HS-5 (cell line): ENCODE measurements at places on chromosomes 7 and 10.
A peak's percentile ranks its signal among the peaks of the same experiment; 100 is the strongest.

GRCh38 chr10:92957223-92958010, 103.2 kb upstream of the CYP26C1 start:
- DNase-seq, result no peak

GRCh38 chr7:117605712-117606111, 125.9 kb downstream of the CFTR start:
- DNase-seq, result no peak

- DNase-seq, result no peak
Observed at GRCh38 chr10:103367379-103367781, 396 bp upstream of the TAF5 start.

- DNase-seq, result no peak
Observed at GRCh38 chr7:5197811-5198210, 7.8 kb downstream of the WIPI2 start.

DNA sequence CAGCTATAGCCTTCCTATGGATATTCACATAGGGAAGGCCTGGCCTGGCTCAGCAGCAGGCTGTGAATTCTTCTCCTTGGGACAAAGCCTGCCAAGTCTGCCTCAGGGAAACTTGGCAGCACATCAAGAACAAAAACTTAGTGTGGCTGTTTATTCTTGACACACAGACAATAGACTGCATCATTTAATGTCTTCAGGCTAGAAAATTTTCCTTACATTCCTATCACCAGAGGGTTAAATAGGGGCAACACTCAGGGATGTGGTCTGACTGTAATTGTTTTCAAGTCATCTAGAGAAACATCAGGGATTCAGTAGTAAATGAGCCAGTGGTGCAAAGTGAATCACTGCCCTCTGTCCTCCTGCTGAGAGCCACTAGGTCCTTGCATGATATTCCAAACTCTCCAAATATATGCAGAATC, 137.3 kb downstream of the SEMA3C start:
- peak; percentile 34 for DNase-seq

DNA sequence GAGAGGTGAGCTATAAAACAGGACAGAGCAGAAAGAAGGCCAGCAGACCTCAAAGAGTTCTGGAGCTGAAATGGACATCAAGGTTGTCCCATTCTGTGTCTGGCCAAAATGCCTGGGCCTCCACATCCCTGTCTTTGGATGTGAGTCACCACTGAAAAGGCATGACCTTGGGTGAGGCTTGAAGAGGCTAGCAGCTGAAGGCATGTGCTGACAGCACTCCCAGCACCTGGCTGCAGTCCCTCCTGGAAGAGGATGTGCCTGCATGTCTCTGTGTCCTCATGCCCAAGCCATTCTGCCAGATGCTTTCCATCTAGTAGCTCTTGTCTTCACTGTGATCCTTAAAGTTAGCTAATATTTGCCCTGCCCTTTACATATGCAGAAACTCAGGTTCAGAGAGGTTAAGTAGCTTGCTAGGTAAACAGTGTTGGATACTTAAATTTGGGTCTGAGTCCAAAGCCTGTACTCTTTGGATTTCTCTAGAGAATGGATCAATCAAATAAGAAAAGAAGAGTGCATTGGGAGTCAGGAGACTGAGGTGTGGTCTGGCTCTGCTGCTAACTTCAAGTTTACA, 35.8 kb downstream of the HECW1 start:
- DNase-seq, result no peak

DNA sequence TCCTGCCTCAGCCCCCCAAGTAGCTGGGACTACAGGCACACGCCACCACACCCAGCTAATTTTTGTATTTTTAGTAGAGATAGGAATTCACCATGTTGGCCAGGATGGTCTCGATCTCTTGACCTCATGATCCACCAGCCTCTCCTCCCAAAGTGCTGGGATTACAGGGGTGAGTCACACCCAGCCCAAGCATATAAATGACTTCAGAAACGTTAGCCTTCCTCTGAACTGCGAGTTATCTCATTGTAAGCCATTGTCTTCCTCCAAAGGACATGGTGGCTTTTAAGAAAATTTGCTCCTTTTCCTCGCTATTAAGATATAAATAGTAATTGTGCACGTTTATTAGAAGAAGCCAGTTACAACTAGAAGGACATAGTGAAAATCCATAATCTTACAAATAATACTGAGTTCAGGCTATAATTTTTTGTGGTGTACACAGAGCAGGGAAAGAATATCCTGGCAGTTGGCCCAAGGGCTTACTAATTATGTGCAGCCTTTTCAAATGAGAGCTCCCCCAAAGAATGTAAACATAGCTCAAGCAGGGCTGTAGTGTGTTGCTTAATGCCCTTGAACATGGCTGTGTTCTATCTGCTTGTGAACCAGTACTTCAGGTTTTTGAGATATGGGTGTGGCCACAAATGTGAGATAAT, 495.8 kb downstream of the PARD3 start:
- peak; percentile 57 for DNase-seq

- DNase-seq, result no peak
Observed at GRCh38 chr10:24771943-24772694, 48.4 kb upstream of the ARHGAP21 start.

GRCh38 chr10:110423650-110424049, 74.1 kb upstream of the DUSP5 start:
- no peak for DNase-seq

DNA sequence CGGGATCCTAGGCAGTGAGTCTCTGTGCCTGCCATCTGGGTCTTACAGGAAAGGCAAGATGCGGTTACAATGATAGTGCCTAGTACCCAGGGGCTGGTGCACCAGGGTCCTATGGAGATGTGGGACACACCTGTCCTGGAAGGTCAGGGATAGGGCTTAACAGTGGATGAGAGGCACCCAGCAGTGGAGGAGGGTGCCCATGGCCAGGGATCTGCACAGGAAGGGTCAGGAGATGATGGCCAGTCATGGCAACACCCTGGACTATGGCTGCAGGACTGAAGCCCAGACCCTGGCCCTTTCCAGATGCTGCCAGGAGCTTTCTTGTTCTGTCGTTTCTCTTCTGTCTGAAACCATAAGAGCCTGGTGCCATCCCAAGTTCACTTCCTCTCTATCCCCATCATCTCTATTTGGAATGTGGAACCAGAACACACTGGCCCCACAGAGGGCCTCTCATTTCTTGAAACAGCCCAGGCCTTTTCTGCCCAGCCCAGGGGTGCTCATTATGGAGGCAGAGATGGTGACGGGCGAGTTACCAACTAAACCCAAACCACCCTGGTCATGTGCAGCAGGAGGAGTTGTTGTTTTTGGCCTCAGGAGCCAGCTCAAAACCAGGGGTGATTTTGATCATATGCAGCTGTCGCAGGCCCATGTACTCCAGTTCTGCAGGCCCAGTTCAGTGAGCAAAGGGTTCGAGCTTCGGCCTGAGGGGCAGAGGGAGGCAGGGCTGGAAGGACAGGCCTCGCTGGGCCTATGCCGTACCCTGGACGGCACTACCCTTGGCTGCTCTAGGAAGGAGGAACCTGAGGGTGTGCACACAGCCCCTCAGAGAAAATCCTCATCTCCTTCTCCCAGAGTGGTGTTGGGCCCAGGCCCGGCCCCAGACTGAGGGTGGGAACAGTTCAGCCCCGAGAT, 52.6 kb upstream of the GDF10 start:
- no peak for DNase-seq

DNA sequence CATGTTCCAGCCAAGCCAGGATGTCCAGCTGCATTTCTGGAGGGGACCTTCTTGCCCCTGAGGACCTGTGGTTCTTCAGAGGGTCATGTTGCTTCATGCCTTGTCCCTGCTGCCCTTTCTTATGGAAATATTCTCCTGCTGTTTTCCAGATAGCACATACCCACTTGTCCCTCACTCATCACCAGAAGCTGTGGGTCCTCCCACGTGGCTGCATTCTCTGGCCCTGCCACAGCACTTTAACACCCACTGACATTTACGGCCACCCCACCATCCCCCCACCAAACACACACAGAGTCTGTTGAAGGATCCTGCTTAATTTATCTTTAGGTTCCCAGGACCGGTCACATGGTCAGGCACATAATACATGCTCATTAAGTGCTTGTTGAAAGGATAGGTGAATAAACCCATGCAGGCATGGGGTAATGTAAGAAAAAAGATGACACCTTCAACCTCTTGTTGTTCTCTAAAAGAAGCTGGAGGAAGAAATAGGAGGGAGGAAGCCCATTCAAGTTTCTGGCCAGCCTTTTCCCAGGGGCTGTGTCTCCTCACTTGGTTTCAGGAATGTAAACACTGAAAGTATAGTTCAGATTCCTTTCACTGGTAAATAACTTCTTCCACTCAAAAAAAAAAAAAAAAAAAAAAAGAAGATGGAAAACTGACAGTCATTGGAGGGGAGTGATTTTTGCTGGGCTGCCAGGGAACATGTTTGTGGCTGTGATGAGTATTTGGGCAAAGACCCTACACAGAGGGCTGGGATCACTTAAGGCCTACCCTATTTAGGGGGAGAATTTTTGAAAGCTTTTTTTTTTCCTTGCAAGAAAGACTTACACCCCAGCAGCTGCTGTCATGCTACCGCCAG, 19.8 kb upstream of the BMPER start:
- DNase-seq, result no peak

- no peak for DNase-seq
Observed at GRCh38 chr10:48274636-48275035, at the start of gene FRMPD2. FRMPD2 (minus strand) TSS chr10:48274696; CDS start chr10:48274567, 129 bp downstream.

GRCh38 chr7:103626776-103627175, 180.8 kb upstream of the SLC26A5 start:
- no peak for DNase-seq

- no peak for DNase-seq
Observed at GRCh38 chr7:66720561-66720960, 20.0 kb upstream of the RABGEF1 start.

- no peak for DNase-seq
Observed at GRCh38 chr7:7516156-7516555, 19.5 kb downstream of the COL28A1 start.

- no peak for DNase-seq
Observed at GRCh38 chr10:114920459-114920858, 17.5 kb upstream of the TRUB1 start.

DNA sequence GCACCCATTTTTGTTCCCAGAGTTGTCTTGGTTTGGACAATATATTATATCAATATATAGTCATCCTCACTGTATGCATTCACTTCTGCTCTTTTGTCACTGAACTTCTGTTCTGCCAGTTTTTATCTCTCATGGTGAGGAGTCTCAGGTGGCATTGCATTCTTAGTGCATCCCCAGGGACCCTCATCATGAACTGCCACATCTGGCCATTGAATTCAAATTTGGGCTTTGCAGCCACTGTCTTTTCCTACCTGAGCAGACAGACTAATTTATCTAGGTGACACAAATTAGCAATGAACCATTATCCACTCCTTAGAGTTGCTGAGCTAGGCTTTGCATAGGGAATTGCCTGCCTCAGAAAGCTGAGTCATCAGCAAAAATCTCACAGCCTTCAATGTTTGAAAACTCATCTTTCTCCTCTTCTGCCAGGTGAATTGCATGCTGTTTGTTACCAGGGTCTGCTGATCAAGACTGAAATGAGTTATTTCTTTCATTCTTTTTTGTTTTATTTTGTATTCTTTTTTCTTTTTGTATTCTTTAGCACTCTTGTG, 316.8 kb upstream of the MTPN start:
- no peak for DNase-seq

DNA sequence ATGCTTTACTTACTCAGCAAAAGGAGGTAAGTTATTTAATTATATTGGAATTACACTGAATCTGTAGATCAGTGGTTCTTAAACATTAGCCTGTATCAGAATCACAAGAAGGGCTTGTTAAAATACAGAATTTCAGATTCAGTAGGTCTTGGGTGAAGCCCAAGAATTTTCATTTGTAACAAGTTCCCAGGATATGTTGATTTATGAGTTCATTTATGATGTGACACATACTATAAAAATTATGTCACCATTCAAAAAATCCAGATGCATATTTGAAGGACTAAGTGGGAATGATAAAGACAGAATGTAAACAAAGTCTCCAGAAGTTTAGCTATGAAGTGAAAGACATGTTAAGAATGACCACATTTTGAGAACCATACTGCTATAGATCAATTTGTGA, 52.3 kb downstream of the HECTD2 start:
- DNase-seq, result peak; percentile 4

DNA sequence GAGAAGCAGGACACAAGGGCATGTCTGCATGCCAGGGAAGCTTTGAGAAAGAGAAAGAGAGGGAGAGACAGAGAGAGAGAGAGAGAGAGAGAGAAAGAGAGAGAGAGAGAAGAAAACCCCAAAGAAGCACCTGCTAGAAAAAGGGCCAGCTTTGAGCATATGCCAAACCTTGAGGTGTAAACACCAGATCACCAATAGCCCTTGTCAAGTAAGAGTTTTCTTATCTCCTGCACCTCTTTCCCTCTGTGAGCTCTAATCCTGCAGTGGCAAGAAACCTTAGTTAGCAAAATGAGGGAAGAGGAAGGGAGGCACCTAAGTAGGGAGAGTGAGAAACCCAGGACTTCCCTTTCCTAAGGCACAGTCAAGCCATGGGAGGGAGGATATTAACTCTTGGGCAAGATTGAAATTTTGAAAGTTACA, 11.3 kb upstream of the TRDMT1 start:
- no peak for DNase-seq

GRCh38 chr7:28953633-28954032, 4.5 kb downstream of the TRIL start:
- DNase-seq, result no peak

- DNase-seq, result no peak
Observed at GRCh38 chr7:50330254-50330653, 25.7 kb downstream of the IKZF1 start.

DNA sequence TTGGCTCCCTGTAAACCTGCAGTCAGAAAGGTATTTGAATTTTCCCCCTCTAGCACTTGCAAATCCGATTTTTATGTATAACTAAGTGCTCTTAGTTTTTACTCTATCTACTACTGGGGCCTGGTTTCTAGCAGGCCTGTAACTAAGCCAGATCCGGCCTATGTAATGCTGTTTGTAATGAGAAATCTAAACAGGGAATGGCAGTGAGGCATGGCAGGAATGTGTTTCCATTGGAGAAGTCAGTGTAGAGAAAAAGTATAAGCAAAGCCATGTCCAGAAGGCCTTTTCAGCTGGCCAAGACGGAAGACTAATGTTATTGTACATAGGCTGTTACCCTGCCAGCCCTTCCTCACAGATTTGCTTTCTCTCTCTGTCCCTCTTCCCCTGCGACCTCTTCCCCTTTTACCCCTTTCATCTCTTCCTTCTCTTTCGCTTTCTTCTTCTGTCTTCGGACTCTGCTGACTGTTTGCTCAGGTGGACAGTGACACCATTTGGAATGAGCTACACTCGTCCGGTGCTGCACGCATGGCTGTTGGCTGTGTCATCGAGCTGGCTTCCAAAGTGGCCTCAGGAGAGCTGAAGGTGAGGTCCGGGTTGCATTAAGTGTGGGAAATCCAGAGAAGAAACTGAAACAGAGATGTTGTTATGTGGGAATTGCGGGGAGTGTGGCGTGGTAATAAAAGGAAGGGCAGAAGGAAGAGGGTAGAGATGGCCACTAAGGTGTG, 297.5 kb downstream of the HDAC9 start:
- DNase-seq, result no peak

DNA sequence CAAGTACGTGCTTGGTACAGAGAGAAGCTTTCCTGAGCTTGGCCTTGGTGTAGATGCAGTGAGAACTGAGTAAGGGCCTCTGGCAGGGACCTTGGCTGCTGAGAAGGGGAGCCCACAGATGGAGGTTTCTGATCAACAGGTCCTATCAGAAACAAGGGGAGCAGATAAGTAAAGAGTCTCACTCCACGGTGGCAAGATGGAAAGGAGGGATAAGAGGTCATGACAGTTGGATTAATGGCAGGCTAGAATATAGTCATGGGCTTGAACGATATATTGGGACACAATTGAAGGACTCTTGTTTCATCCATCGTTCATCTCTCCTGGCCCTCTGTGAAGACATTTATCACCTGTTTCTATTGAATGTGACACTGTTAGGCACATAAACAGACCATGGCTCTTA, 41.5 kb downstream of the MET start:
- DNase-seq, result no peak
